Glomerular endothelial cell (primary cell): ENCODE measurements at places on chromosomes 11 and 22. TPM values are rescaled to one million over a fixed set of nuclear protein-coding genes. Genes with fewer than 3 reads are reported as not detected.
A peak's percentile ranks its signal among the peaks of the same experiment; 100 is the strongest.

Gene PANX2
- total RNA-seq: 1.1 and 1.7 TPM in 2 replicates

GRCh38 chr11:44036811-44037657, 10.7 kb upstream of the ACCSL start:
- DNase-seq: peak; percentile 22

DNA sequence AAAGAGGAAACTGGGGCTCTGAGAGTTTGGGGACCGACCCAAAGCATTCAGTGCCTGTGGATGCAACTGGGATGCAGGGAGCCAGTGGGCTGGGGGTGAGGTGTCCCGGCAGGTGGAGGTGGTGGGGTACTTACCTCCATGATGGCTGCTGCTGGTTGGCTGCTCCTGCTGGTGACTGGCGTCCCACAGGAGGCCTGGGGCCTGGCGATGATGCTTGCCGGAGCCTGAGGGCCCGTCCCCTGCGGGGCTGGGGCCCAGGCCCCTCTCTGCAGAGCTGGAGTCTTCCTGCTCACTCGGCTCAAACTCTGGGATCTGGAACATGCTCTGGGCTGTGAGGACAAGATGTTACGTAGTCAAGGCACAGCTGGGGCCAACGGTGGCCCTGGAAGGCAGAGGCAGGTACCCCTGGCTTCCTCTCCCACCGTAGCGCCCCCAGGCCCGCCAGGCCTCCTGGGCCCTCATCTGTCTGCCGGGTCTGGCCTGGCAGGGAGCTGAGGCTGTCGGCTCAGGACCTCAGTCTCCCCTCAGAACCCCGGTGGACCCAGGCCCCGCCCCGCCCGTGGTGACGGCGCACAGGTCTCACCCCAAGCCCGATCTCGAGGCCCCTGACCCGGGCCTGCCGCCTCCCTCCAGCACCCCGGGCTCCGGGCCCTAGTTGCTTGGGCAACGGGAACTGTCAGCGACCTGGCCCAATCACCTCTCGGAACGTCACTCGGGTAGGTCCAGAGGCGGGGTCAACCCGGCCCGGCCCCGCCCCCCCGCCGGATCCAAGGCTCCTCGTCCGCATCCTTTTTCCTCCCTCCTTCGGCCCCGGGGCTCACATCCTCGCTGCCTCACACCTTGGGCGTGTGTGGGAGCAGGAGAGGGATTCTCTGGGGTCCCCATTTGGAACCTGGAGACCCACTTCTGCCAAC, at the start of gene BAD:
Gene BAD (minus strand): TSS at position 618 of the 914 bp plus-strand sequence. CDS start 297 bp downstream, at position 321.
- DNase-seq: no peak

DNA sequence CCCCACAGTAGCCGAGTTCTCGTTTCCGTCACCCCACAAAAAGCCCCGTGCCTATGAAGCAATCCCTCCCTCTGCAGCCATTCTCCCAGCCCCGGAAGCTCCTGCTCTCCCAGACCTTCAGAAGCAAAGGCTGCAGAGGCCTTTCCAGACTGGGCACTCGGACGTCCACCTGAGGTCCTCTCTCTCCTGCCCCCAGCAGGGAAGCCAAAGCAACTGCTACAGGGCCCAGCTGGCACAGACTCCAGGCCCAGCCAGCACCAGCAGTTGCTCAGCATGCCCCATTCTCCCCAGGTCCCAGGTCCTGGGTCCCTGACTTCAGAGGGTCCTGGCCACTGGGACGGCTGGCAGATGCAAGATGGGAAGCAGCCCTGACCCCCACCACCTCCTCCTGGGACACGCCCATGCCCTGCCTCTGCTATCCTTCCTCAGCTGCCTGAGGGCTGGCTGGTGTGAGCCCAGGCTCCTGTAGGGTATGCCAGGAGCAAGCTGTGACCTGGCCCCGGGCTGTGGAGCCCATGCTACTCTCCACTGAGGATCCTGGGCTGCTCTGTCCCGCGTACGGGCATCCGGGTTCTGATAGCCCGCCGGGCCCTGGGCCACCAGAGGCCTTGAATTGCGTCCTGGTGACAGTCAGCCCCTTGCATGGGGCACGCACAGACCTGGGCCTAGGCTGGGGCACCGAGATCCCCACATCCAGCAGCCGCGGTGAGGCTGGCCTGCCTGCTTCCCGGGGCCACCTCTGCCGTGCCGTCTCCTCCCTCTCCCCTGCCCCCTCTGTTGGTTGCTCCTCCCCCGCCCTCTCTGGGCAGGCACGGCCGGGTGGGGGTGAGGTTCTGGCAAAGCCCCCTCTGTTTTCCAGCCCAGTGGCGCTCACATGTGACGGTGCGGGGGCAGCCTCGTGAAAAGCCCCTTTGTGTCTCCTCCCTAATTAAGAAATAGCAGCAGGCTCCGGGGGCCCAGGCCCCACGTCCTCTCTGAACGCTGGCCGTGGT, 1310.3 kb downstream of the BRD1 start:
- no peak for DNase-seq

DNA sequence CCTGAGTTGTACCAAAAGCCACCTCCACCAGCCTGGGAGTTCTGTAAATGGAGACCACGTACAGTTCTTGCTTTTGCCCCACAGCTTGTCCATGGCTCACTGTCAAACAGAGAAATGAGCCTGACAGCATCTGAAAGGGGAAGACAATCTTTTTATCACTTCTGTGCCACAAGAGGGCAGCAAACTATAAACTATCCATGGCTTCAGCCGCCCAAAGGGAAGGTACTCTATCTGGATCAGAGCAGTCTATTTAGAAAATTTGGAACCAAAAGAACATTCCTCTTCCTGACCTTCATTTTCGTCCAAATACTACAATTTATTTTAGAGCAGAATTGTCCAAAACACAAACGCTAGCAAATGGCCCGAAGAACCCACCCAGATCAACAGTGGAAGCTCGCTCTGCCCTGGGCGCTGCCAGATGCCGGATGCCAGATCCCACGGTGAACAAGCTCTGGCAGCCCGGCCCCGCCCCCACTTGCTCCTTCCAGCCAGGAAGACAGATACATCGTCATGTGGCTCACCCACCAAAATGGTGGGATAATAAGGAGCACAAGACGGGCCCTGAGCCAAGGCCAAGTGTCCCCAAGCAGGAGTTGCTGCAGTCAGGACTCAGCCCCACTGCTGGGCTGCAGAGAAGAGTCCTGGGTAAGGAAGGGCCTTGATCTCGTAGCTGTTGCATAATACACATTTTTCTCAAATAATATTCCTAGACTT, 23.9 kb upstream of the SCGB1A1 start:
- peak; percentile 72 for DNase-seq
